ENCODE measurements at places on chromosomes 7 and 10.

GRCh38 chr7:88151119-88151790, 68.6 kb downstream of the SRI start:
- DNase-seq: no peak

- no peak for DNase-seq
Measured at GRCh38 chr7:30921540-30922401, 10.1 kb downstream of the AQP1 start.

GRCh38 chr7:139709485-139709884, 68.3 kb downstream of the HIPK2 start:
- DNase-seq: no peak

GRCh38 chr10:34104829-34105572, 710.1 kb downstream of the PARD3 start:
- DNase-seq: peak; percentile 67

All from umbilical cord (tissue), 2 donors.